ENCODE measurements at places on chromosomes 7 and 10.

DNA sequence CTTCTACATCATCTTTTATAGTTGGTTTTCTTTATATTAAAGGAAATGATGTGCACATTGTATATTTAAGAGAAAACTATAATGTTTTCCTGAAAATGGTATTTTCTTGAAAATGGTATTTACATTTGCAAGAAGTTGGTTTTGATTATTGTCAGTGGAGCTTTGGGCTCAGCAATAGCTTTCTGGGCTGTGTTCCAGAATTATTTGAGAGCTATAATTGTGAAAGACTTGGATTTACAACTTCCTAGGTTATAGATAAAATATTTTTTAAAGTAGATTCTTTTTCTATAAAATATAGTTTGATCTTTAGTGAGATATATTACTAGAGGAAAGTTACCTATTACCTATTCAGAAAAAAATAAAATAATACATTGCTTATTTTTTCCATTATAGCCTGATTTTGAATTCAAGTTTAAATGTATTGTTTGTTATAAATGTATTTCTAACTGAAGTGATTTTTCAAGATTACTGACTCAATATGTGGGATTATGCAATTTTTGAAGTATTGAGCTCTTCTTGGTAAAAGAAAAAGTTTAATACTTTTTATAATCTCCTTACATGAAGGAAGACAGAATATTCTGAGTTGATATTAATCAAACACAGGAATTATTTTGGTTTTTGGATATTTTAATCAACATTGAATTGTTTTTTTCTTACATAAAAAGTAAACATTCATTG is 20.2 kb downstream of the GNAI1 start:
- DNase-seq, result no peak

DNA sequence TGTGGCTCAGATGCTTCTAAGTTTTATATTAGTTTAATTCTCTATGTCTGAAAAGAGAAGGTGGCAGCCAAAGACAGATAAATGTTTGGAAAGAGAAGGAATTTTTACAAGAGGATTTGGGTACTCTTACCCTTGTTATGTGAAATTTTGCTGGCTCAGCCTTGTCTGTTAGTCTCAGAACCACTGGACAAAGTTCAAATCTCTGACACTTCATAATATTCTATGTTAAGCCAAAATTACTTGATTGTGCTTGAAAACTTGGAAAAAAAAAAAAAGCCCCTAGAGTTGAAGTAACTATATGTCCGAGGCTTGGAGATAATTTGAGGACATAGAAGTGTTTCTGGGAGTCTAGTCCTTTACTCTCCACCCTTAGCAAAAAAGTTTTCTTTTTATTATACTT is 1079.3 kb upstream of the LRRTM3 start:
- DNase-seq, result no peak

GRCh38 chr7:150829426-150829825 is 22.9 kb upstream of the AOC1 start:
- no peak for DNase-seq

GRCh38 chr7:71480791-71481190 is 348.8 kb downstream of the GALNT17 start:
- no peak for DNase-seq

- no peak for DNase-seq
Observed at GRCh38 chr7:26680587-26680986, 183.8 kb downstream of the SKAP2 start.

GRCh38 chr7:47508389-47509380 is 73.2 kb downstream of the TNS3 start:
- no peak for DNase-seq

DNA sequence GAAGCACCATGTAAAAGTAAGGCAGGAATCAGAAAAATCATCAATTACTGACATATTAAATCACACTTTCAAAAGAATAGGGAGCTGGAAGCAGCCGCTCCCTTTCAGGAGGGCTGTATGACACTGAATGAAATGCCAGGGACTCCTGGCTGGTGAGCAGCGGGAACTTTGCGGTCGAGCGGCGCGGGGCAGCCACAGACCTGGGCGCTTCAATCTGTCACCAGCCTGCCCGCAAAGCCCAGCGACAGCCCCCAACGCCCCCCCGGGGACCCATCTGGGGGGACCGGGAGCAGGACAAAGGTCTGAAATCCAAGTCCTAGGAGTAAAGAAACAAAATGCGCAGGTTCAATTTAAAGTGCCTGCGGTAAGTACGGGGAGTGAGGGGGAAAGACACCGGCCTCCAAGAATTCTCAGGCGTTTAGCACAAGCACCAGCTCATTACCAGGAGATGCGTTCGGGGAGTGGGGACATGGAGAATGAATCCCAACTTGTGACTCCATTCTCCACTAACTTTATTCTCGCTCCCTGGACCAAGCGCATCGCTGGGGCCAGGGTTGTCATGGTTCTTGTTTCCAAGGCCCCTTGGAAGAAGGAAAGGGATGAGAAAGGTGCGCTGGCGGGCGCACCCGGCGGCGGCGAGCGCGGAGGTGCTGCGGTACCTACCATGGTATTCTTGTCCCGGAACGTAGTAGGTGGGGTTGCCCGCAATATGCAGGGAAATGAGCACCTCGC is 824 bp downstream of the RELN start:
- no peak for DNase-seq

GRCh38 chr7:34958021-34958420 is 79.3 kb downstream of the DPY19L1 start:
- DNase-seq, result no peak

- DNase-seq, result no peak
Observed at GRCh38 chr10:110093722-110094121, 85.9 kb downstream of the ADD3 start.

DNA sequence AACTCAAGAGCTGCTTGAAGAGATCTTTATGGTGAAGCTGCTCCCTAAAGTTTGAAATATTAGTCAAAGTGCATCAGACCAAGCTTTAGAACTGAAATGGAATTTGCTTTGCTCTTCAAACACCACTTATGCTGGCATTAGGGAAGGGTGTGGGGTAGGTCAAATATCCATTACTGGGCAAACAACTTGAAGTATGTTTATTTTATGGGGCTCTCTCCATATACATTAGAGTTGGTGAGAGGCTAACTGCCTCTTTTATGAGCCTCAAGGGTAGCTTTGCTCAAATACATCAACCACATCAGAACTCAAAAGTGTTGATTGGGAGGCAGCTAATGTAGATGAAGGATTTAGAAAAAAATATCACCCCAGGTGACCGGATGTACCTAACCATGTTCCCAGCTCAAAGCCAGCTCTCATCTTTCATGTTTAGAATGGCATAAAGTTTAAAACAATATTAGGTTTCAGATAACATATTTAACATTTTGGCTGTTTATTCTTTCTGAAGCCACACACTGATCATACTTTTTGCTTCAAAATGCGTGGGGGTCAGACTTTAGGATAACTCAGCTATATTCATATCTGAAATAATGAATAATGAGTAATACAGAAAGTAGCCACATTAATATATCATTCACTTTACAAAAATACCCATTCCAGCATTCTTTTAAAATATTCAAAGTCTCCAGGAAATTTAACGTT is 318.6 kb downstream of the PTEN start:
- no peak for DNase-seq

All from stimulated activated CD4-positive, alpha-beta T cell treated with anti-CD3 and anti-CD28 coated beads, Interleukin-15, amount 100 ng/mL, for 1 hour (primary cell).